NCI-H1694 treated with DMSO at 0.1 percent for 48 hours (cell line): ENCODE measurements at places on chromosomes 3 and 15.
A peak's percentile ranks its signal among the peaks of the same experiment; 100 is the strongest.

DNA sequence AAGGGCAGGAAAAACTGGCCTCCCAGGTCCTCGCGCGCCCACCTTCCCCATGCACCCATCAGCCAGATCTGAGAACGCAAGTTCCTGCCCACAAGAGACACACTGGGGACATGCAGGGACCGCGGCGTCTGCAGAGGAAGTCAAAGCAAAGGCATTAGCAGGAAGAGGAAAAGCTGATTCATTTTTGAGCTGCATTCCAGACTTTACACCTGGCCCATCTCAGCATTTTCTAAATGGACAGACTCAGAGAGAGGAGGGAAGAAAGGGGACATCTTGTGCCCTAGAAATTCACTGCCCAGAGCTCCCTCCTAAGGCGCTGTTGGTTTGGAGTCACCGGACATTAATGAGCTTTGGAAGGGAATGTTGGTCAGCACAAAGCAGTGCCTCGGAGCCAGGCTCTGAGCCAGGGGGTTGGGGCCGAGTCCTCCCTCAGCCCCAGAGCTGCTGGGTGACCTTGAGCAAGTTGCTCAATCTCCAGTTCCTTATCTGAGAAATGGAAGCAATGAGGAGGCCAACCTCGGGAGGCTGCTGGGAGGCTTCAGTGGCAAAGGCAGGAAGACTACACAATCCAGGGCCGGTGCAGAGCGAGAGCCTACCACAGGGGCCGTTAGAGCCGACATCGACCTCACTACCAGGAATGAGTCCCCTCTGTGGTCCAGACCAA is 150.5 kb upstream of the IQSEC1 start:
- DNase-seq = no peak

DNA sequence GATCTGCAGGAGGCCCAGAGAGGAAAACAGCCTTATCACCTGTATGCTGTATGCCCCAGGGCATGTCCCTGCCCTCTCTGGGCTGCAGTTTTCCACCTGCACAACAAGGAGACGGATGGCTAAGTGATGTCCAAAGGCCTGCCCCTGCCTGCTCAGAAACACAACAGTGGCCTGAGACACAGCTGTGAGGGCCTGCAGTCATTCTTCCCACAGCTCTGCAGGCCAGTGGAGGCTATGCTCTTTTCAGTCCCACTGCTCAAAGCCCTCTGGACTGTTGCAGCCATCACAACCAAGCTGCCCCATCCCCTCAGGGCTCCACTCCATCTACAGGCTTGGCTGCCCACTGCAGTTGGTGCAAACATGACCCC is 5.2 kb upstream of the TBC1D2B start:
- DNase-seq = no peak

DNA sequence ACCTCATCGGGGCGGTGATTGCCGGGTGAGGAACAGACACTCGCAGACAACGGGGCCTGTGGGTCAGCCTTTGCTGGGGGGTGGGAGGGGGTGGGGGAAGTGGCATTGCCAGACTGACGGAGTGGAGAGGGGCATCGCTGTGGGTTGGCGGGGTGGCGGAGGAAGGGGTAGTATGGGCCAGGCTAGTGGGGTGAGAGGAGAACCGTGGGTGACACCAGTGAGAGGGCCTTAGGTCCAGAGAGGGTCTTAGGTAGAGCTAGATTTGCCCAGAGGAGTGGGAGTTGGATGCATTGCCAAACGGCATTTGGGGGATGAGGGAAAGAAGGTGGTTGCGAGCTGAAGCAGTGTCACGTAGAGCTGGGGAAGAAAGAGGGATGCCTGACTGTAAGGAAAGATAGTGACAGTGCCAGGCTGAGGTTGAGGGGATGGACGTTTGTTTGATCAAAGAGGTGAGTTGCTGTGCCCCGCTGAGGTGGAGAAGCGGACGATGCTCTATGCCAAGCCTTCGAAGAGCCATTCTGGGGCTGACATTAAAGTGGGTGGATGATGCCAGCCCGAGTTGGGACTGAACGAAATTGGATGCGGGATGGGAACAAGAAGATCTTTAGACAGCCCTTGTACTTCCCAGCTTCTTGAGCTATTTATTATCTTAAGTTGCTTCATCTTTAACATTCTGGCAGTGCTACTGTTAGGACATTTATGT is 572 bp downstream of the DNAJB11 start:
- DNase-seq = no peak

GRCh38 chr3:97070302-97070701 is 255.9 kb downstream of the EPHA6 start:
- DNase-seq = no peak

DNA sequence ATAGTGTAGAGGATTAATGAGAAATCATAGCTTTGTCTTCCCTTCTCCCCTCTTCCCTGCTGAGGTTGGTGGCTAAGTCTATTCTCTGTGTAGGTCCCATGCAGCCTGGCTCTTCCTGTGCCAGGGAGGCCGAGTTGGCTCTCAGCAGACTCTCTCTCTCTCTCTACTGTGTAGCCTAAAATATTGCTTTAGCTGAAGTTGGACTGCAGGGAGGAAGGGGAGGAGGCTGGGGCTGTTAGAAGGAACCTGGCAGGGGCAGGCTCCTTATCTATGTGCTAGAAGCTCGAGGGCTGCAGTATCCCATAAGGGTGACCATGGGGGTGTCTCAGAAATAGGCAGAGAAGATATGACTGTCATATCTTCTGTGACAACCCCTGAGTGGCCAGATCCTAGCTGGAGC is 160.8 kb downstream of the EPHB1 start:
- DNase-seq = no peak

DNA sequence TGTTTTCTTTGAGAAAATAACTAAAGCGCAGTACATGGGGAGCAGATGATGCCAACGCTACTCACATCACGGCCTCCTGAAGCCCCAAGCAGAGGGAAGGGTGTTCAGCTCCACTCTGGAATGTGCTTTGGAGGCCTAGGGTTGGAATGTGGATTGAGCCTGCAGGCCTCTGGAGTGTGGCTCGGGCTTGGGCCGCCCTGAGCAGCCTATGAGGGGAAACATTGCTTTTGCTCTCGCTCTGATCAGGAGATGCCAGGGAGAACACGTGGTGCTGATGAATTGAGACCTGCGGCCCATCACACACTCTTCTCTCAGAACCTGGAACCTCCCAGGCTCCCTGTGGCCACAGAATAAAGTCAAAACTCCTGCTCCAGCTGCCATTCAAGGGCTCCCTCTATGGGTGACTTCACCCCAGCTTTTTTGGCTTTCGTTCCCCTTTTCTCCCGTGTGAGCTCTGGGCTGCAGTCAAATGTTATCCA is 23.3 kb downstream of the CCDC13 start:
- peak; percentile 6 for DNase-seq

GRCh38 chr3:13143381-13144004 is 70.3 kb upstream of the IQSEC1 start:
- DNase-seq = no peak

- no peak for DNase-seq
Measured at GRCh38 chr3:117047951-117048705, 338.5 kb downstream of the TUSC7 start.

DNA sequence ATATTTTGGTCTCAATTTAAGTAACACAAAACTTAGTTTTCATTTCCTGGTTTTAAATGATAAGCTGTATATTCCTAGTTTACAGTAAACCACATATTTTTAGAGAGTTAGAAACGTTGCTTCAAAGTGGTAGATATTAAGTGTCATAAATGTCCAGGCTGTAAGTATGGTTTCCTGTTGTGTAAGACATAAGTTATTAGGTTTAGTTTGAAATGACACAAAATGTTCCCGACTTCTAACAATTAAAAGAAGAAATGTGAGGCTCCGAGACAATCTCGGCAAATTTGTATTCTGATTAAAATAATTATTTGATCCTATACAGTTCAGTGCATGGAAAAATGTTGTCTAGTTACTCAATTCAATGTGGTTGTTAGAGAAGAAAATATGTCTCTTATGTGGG is 387.3 kb downstream of the EPHA3 start:
- no peak for DNase-seq

DNA sequence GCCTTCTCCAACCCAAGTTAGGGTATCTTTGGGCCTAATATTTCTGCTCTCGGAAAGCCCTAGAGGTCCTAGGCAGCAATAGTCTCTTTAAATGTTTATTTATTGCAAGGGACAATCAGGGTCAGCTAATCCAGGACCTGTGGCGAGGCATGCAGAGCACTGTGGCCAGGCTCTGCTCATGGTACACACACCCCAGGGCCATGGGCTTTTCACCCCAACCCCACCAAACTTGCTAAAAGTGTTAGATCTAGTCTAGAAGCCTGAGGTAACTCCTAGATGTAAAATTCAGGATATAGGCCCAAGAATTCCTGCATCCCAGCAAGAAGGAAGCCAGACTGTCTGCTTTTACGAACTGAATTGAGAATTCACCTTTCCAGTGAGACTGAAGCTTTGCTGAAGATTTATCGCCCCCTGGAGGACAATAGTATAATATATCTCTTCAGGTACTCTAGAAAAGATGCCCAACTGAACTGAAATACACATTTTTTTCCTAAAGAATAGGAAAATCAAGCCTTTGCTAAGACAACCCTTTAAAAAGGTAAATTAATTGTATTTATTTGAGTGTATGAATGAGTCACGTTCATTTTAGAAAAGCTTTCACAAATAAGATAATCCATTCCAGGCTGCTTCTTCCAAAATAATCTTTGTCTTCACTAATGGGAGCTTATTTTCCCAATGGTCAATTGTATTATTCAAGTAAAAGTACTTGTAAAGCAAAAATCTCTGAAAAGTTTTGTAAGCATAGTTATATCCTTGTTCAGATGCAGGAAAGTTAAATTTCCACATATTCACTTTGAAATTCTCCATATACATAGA is 89.8 kb downstream of the LRRC3B start:
- peak; percentile 0 for DNase-seq

DNA sequence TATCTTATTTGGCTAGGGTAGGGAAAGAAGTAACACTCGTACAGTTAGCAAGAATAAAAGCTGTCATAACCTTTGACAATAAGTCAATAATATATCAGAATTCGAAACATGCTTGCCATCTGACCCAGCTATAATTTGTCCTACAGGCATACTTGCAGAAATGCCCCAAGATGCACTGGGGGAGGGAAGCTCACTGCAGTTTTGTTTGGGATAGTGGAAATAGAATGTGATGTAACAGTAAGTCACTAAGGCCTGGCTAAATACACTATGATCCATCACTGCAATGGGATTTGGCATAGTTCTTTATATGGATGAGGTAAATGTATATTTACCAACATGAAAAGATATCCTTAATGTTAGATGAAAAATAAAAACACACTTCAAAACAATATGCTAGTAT is 25.5 kb upstream of the TMOD3 start:
- no peak for DNase-seq

DNA sequence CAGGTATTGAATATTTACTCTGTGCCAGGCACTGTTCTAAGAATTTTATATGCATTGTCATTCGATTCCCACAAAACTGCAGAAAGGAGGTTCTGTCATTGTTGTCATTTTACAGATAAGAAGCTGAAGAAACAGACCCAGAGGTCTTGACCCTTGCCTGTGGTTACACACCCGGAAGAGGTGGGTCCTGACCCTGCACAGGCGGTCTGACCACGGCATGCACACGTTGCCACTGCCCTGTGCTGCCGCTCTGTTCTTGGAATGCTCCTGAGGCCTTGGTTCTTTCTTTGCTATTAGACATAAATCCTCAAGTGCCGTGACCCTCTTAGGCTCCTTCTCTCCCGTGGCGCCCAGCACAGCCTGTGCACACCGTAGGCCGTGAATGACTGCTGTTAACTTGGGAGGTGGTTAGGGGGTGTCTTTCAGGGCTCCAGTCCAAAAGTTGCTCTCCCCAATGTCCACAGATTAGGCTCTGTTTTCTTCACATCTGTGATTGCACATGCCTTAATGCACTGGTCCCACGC is 74.1 kb upstream of the PLXNA1 start:
- no peak for DNase-seq

- DNase-seq = no peak
Measured at GRCh38 chr15:93261845-93262244, 172.8 kb upstream of the RGMA start.

DNA sequence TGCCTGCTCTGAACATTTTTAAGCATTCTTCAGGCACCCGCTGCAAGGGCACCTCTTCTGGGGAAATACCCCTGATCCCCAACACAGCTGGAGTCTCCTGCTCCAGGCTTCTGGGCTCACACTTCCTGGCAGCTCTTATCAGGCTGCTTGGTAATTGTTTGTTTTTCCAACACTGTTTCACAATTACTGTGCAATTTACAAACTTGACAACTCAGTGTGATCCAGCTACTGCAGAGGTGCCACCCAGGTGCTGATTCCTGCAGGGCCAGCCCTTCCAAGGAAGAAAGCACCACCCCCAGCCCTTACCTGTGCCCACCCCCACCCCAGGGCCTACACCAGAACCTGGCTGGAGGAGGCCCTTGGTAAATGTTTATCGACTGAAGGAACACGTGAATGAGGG is 66.5 kb downstream of the MAGEF1 start:
- DNase-seq = no peak

- DNase-seq = no peak
Measured at GRCh38 chr3:77323626-77324025, 283.7 kb downstream of the ROBO2 start.

GRCh38 chr15:94924971-94925598 is 693.7 kb downstream of the MCTP2 start:
- no peak for DNase-seq

DNA sequence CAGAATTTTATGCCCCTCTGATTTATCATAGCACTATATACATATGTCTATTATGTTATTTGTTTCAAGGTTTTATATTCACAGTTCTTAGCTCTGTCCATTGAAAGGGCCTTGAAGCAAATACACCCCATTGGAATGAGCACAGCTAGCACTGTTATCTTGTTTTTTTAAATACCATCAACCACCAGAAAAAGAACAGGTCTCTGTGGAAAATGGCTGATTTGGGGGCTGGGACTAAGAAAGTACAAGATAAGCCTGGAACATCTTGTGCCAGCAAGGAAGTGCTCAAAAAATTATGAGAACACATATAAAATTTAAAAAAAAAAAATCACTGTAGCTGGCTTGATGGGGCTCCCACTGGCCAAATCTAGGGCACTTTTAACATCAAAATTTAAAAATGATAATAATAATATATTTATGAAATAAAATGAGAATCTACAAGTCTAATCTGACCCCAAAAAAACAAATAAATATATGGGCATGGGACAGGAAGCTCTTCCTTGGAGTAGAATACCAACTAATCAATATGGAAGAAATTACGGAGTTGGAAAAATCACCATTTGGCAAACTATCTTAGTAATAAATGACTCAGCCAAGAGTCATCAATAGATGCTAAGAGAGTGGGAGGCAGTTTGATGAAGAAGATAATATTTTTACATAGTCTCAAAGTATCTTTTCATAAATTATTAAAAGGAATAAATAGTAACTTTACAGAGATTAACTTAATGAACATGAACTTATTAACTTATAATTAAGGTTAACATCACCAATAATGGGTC is 20.5 kb downstream of the IFT80 start:
- DNase-seq = no peak

DNA sequence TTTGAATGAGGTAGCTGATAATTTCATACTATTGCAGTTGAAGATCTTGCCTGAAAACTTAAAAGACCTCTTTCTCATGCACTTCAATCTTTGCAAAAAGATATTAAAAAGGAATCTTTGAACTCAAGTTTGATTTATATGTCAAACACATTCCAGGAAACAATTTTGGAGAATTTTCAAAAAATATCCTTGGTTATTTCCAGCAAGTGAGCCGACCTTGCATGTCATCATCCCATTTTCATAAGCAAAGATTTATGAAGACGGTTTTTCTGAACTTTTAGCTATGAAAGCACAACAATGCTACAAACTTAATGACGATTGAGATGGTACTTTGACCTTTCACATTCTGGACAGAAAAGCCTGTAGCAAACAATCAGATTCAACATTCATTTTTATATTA is 95.6 kb downstream of the RFX7 start:
- DNase-seq = no peak

- no peak for DNase-seq
Measured at GRCh38 chr15:59443341-59444072, 5.5 kb downstream of the FAM81A start.
